Activated gamma-delta T cell (primary cell): ENCODE measurements at places on chromosomes 5 and 9.

DNA sequence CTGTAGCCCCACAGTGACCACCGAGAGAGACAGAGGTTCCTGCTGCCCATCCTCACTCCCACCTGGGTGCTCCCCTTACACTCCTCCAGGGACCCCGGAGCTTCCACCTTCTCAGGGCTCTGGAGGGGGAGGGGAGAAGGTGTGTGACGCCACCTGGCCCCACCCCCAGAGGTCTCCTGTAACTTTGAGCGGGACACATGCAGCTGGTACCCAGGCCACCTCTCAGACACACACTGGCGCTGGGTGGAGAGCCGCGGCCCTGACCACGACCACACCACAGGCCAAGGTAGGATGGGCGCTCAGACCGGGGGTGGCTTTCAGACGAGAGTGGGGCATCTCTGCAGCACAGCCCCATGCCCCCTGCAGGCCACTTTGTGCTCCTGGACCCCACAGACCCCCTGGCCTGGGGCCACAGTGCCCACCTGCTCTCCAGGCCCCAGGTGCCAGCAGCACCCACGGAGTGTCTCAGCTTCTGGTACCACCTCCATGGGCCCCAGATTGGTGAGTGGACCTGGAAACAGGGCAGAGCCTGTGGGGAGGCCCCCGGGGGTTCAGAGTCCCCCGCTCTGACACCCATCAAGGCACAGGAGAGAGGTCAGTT is 4.5 kb downstream of the MAMDC4 start:
- DNase-seq = no peak

DNA sequence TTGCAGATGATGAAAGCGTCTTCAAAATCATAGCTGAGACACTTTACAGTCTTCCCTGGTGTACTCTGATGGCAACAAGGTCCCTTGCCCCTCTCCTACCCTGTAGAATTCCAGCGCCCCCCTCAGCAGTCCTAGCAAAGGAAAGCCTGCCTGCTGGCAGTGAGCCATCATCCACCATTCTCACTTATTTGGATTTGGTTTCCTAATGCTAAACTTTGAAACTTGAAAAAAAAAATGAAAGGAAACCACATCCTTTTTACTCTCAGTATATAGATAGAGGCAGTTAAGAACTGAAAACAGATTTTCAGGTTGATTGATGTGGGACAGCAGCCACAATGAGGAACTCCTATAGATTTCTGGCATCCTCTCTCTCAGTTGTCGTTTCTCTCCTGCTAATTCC is at the start of gene GZMA:
Gene GZMA, plus strand, starts transcription at position 299 of the 400 bp plus-strand sequence. Its CDS starts 37 bp downstream, at position 336.
- DNase-seq = no peak

DNA sequence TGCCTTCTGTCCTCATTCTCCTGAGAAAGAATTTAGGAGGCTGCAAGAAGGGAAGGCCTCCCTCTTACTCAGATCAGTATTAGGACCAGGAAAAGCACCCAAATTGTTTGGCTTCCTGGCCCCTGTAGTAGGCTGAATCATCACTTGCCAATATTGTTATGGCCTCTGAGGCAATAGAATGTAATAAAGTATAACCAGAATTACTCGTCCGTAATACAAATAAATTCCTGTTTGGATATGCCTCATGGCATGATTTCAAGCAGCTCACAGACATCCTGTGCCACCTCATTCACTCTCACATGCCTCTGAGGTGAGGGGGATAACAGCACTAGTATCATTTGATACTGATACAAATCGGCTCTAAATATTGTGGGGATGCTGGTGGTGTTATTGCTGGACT is 427.3 kb downstream of the ISL1 start:
- DNase-seq = no peak

DNA sequence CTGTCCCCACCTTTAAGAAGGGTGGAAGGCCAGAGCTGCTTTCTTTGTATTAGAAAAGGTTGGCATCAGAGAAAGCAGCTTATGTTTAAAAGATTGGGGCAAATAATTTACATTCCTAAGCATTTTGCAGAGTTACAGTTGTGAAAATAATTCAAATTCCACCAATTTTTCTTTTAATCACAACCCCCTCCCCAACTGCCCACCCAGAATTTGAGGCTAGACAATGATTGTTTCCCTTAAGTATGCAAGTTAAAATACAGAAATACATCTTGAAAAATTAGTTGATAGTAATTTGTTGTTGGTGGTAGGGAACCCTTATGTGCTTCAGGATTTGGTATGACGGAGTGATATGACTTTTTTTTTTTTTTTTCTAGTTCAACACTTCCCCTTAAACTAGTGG is 133.0 kb downstream of the ZSWIM6 start:
- DNase-seq = no peak

GRCh38 chr5:15933259-15934207 is 246.1 kb downstream of the MARCHF11 start:
- DNase-seq = no peak

- no peak for DNase-seq
These were observed 149.5 kb downstream of the FANCC start for GRCh38 chr9:95167998-95168397.

GRCh38 chr5:32708949-32709348 is 2.2 kb upstream of the NPR3 start:
- DNase-seq = no peak

GRCh38 chr5:157956271-157956885 is 97.4 kb upstream of the CLINT1 start:
- DNase-seq = no peak

GRCh38 chr9:105639936-105640335 is 22.3 kb upstream of the TAL2 start:
- no peak for DNase-seq

- DNase-seq = no peak
These were observed 186.0 kb downstream of the NXNL2 start for GRCh38 chr9:88721025-88721424.

DNA sequence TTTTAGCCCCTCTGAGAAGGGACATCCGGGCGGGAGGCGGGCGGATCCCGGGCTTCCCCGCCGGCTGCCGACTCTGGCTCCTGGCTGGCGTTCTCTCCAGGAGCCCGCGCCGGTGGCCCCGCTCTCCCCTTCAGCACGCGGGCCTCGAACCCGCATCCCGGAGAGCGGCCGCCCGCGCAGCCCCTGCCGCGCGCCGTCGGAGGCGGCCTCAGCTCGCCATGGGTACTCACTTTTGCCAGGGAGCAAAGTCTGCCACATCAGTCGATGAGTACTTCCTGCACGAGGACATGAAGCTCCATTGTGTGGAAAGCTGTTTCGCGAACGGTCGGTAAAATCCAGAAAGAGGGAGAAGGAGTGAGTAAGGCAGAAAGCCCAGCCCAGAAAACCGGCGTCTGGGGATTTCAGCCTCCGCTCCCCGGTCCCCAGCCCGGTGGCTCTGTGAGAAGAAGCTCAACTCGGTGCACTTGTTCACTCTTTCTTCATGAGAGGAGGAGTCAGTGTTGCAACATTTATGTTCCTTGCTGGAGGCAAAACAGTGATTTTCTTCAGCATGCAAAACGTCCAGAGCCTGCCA is at the start of gene PRLR:
Gene PRLR, minus strand, starts transcription at position 450 of the 574 bp plus-strand sequence. CDS start 140,867 bp downstream, outside the sequence.
- no peak for DNase-seq

DNA sequence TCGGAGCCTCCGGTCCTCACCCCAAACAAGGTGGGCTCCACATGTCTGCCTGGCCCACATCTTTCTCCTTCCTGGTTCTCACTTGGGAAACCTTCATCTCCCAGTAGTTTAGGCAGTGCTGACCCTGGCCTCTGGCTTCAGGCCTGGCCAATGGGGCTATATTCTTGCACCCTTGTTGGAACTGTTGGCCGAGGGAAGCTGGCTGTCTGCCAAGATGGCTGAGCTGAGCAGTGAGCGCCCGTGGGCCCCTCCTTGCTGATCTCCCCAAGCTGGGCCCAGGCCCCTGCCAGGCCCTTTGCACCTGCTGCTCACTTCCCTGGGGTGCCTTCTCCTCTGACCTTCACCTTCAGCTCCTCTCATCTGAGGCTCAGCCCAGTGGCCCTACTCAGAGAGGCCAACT is 31.3 kb downstream of the TSPAN17 start:
- DNase-seq = no peak

- DNase-seq = no peak
These were observed 11.1 kb downstream of the HNRNPAB start for GRCh38 chr5:178215280-178216002.
